ENCODE measurements at places on chromosomes 12 and 14.
A peak's percentile ranks its signal among the peaks of the same experiment; 100 is the strongest.

DNA sequence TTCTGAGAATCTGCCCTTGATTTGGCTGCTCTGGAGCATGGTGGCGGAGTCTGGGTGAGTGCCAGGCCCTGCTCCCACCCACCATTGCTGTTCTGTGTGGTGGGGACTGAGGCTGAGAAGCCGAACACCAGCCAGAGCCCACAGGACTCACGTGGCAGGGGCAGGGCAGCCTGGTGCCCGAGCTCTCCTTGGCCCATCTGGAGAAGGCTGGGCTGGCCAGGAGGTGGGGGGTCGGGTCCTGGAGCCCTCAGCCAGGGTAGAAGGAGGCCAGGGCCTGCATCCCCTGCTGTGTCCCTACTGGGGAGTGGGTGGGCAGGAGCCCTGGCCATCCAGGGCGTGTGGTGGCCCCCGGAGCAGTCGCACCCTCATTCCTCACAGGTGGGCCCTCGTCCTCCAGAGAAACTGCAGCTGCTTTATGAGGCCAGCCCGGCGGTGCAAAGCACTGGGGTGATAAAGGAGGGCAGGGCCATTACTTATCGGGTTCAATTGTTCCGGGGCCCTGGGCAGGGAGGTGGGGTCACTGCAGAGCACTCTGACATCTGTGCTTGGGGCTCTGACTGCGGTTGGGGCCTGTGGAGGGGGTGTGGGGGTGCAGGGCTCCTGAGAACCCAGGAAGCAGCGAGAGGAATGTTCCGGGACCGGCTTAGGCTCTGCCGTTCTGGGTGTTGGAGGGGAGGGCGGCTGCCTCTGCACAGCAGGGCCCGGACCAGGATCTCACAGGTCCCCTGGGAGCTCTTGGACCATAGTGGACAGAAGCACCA, 217.5 kb upstream of the C14orf180 start:
- no peak for DNase-seq

DNA sequence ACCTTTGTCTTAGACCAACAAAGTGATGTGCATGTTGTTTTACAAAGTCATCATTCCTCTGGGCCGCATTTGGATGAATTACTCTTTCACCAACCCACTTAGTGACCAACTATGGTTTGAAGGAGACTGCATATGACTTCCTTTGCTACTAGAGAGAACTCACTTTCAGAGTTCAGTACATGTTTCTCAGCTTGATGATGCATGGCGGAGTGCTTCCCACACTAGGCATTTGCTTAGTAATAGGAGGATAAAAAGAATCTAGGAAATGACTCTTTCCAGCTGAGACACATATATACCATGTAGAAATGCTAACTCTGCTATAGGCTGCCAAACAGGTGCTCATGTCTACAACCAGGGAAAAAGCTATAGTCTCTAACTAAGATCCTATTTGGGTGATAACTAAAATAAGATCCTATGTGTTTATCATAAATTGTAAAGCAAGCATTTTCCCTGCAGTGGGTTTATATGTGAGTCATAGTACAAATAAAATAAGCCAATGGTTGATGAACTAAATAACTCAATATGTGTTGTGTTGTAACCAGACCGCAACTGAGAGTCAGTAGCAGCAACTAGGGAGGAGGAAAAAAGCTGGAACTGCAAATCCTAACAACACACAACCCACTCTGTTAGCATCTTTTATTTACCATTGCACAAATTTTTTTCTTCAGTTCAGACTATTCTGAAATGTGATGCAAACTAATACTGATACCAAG, 87.2 kb downstream of the TSPAN8 start:
- DNase-seq: no peak

DNA sequence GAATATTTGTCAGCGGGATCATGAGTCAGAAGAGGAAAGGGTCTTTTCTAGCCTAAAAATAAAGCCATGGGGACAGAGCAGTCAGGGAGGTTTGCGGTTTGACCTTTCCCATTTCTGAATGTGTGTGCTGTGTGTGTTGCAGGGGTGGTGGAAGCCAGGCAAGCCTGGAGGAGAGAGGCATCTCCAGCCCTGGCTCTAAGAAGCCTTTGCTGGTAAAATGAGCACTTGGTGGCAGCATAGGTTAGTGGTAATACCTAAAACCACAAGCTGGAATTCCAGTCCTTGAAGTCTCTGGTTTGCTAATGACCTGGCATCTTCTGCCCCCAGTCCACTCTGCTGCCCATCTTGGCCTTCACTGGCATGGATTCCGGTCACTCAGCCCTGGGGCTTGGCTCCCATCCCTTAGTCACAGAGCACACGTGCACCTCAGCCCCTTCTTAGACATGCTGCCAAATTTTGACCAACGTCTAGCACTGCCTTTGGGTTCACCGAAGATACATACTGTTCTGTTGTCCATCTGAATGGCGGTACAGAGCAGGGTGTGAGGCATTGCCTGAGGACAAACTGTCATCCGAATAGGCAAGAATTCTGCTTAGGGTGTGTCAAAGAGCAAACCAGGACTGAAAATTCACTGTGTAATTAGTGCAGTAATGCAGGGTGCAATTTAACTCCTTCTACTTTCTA, 52.7 kb downstream of the KCNA5 start:
- peak; percentile 62 for DNase-seq

DNA sequence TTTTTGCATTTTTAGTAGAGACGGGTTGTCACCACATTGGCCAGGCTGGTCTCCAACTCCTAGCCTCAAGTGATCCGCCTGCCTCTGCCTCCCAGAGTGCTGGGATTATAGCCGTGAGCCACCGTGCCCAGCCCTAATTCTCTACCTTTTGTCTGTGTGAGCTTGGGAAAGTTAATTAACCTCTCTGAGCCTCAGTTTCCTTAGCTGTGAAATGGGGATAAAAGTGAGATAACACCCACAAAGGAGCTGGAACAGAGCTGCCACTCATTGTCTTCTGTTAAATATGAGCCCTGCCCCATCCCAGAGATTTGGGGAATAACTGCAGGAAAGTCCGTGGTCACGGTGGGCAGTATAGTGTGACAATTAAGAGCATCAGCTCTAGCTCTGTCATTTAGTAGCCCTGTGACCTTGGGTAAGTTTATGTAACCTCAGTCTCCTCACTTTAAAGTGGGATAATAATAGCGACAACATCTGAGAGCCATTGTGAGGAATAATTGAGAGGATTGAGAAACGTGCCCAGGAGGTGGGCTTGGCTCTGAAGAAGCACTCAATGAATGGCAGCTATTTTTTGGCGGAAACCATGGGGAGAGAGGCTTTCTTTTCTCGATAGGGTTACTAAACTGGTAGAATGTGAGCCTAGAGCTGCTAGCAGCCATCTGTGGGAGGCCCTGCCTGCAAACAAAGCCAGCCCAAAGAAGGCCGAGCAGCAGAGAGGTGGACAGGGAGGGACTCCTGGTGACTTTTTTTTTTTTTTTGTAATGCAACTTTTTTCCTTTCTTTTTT, 60.8 kb upstream of the MED13L start:
- no peak for DNase-seq

DNA sequence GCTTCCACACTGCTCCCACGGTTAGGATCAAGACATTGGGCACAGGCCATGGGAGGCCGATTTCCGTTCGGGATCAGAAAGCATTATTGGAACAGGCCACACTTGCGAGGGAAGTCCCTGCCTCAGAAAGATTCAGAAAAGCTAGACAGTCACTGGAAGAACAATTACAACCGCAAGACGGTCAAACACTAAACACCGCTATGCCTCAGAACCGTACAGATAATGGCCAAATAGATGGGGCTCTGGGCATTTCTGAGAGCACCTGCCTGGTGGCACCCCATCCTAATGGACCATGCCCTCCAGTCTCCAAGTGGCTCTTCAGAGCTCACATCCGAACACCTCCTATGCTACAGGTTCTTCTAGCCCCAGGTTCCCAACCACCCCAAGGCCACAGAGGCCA, 42.0 kb downstream of the SSH1 start:
- DNase-seq: no peak

GRCh38 chr14:105340821-105341733, 26.5 kb downstream of the PACS2 start:
- DNase-seq: no peak

DNA sequence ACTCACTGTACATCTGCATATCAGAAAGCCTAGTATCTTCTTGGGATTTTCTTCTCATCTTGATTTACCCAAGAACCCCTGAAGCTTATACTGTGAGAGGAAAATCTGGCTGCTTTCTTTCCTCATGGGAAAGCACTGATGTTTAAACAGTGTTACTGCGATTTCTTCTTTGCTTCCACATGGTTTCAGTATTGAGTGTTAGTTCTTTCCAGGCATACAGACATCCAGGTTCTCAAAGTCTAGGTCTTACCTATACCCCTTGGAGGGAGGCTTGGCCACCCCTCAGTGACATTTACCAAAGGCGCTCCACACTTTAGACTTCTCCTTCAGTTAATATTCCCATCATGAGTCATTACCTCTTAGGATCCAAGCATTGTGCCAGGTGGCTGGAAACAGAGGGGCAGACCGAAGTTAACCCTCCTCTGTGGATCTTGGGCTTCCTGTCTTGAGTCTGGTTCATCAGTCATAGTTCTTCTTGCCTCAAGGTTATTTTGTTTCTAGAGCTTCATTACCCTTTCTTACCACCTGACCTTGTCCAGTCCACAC, 79.1 kb downstream of the TMEM117 start:
- no peak for DNase-seq

DNA sequence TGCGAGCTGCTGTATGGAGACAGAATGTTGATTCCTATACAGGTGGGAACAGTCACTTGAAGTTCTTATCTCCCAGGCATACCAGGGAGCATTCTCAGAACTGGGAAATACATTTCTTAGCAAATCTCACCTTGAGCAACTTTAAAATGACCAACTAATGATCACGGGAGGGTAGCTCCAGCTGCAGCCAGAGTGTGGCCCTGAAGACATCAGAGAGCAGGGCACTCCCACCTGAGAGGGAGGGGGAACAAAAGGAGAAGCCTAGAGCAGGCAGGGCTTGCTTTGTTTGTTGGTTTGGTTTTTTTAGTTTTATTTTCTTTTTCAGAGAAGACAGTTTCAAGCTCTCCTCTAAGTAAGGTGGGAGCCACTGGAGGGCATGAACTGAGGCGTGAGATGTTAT, 101.1 kb downstream of the OTX2 start:
- no peak for DNase-seq
